ENCODE measurements at places on chromosomes 3 and 15.

DNA sequence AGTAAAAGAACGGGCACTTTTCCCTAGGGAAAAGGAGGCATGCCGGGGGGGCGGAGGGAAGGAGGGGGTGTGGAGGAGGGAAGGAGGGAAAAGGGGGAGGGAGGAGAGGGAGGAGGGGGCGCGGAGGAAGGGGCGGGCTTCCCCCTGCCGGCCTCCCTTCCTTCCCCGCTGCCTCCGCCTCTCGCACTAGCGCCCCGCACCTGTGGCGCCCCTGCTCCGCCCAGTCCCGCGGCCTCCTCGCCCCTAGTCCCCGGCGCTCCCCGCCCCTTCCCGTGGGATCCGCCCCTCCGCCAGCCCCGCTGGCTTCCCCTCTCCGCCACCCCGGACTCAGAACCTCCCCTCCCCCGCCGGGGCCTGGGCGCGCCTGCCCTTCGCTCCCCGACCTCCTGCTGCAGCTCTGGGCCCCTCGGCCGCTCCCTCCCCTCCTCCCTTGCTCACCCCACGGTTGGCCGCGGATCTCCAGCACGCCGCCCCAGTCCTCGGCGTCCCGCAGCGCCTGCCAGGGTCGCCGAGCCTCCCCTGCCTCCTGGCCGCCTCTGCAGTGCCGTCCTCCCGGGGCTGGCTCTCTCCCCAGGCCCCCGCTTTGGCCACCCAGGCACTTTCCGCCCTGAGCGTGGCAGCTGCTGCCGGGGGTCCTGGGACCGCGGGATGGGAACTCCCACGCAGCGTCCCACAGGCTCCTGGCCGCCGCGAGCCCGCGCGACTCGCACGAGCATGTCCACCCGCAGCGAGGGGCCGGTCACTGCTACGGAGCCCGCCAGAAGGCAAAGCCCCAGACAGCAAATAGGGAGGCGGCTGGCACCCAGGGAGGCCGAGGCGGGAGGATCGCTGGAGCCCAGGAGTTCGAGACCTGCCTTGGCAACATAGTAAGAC, 147.4 kb downstream of the TJP1 start:
- DNase-seq = no peak

- peak; percentile 1 for DNase-seq
Measured at GRCh38 chr3:82157952-82158351, 396.5 kb upstream of the GBE1 start.

DNA sequence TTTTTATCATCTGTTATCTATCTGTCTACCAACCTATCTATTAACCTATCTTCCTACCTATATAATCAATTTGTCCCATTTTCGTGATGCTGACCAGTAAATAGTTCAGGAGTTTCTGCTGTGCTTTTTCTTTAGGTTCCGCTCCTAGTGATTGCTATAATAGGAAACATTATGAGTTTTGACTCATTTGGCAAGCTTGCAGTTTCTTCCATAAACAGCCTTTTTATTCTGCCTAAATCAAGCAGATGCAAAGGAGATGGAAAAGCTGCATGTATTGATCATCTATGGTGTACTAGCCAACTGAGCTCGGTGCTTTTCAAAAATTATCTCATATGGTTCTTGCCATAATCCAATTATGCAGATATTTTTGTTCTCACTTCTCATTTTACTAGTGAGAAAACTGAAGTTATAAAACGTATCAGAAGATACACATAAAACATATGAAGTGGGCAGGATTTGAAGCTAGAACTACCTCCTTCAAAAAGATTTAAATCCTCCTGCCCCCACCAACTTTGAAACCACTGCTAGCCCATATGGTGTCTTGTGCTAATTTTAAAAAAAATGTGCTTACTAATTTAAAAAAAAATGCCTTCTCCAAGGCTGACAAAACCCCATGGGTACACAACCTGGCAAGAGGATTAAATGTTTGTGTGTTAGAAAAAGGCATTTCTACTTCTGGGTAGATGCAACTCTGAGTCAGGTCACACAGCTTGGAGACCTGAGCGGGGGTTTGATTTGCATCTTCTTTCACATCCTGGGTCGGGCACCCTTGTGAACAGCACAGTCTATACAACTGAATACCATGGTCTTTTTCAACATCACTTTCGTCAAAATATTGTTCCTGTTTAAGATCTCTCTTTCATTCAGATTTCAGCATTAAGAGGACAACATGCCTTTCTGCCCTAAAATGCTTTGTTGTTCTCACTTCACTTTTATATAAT, 267.0 kb downstream of the CHL1 start:
- no peak for DNase-seq

DNA sequence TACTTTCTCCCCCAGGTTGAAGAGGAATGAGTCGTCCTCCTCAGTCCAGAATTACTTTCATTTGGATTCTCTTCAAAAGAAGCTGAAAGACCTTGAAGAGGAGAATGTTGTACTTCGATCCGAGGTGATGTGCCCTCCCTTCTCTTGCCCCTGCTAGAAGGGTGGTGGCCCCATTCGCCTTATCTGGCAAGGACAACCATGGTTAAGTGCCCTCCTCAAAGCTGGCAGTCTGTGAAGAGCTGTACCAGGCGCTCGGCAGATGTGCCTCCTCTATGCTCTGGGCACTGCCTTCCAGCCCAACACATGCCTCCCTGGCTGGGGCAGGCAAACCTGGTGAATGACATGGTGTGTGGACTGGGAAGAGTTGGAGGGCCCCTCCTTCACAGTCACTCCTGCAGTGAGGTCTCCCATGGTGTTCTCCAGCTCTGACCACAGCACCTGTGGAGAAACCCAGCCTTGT, 77.0 kb downstream of the CCK start:
- no peak for DNase-seq

DNA sequence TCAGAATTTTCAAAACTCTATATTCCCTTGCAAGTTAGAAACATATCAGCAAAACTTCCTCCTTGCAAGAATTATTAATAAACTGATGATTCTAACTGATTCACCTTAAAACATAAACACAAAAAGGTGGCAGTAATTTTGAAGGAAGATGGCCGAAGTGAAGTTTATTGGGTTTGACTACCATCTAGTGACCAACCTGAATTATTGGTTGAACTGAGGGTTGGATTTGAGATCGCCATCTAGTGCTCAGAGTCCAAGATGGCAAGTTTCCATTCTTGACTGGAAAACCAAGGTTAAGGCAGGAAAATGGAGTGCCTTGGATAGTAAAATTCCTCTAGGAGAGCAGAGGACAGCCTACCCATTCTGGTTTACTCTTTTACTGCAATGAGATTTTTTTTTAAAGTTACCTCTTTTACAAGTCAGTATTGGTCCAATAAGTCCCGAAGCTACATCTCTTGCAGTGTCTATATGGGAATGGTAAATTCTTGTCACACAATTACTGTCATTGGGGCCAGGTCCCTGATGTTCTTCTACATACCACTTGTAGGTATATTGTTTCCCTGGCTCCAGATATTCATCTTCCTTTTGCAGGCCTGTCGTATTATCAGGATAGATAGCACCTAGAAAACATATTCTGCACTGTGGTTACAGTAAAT, 51.6 kb upstream of the CP start:
- peak; percentile 82 for DNase-seq

- peak; percentile 58 for DNase-seq
Measured at GRCh38 chr3:178203650-178204049, 332.6 kb upstream of the KCNMB2 start.

GRCh38 chr3:189563853-189564563, 67.2 kb upstream of the TP63 start:
- no peak for DNase-seq

DNA sequence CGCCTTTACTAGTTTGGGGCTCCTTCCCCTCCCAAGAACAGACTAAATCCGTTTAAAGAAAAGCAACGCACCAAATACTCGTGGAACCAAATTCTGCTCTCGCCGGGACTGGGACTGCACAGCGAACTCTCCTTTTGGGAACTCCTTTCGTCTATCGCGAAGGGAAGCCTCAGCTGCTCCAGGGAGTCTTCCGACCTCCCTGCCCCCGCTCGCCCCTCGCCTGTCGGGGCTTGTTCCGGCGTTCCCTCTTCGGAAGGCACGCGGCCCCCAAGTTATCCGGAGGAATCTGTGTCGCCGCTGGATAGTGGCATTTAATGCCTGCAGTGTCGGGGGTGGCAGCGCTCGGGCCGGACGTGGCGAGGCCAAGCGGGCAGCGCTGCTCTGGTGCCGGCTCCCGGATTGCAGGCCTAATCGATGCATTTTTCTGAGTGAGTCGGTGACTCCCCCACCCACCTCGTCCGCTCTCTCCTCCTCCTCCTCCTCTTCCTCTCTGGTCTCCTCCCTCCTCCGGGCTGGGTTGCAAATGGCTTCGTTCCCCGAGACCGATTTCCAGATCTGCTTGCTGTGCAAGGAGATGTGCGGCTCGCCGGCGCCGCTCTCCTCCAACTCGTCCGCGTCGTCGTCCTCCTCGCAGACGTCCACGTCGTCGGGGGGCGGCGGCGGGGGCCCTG, at the start of gene TRIM71:
TRIM71 (plus strand) TSS at position 440 of the 671 bp plus-strand sequence; CDS start at position 524, 84 bp downstream.
- DNase-seq = peak; percentile 9

DNA sequence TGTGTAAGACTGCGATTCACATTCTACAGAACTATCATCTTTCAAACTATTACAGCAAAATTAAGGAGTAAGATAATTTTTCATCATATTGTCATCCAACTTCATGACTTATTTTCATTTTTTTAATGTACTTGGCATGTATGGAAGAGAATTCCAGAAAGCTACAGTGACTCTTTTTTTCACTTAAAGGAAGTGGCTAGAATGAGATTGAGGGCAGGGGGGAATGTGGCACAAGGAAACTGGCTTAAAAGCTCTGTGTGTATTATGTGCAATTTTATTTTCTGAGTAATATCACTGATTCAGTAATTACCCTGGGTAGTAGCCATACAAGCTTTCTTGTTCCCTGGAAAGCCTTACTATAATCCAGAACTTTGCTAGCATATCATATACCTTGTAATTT, 94.6 kb downstream of the FILIP1L start:
- no peak for DNase-seq

DNA sequence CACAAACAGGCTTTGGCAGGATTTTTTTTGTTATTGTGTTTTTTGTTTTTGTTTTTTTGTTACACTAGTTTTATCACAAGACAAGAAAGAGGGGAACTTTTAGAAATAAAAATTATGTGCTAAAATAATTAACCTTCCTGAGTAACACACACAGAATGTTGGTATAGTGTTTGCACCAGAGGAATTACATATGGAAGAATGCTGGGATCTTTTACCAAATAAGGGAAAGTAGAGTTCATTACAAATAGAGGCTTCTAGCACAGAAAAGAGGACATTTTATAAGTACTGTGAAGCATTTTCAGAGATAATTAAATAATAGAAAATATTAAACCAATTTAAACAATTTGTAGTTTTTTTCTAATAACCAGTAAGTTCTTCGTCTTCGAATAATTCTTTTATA, 116.0 kb downstream of the IGF1R start:
- DNase-seq = no peak

GRCh38 chr3:188557235-188557634, 403.3 kb downstream of the LPP start:
- peak; percentile 61 for DNase-seq

DNA sequence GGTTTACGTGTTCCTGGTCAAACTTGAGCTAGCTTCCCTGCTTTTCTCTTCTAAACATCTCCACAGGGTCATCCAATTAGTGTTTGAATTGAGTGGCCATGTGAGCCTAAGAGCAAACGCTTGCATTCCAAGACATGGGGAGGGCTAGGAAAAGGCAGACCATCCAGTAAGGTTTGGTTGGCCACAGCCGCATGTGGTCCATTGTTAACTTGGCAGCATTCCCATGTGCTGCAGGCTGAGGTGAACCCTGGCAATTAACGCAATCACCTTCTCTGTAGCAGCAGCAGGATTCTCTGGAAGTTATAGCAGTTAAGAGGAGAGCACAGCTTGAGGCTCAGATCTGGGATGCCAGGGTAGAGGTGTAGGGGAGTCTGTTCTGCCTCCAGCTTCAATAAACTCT, 502.2 kb upstream of the LMCD1 start:
- no peak for DNase-seq

- DNase-seq = peak; percentile 73
Measured at GRCh38 chr3:143775459-143775858, 72.8 kb downstream of the SLC9A9 start.

GRCh38 chr15:92457471-92458041, 63.9 kb downstream of the ST8SIA2 start:
- no peak for DNase-seq

DNA sequence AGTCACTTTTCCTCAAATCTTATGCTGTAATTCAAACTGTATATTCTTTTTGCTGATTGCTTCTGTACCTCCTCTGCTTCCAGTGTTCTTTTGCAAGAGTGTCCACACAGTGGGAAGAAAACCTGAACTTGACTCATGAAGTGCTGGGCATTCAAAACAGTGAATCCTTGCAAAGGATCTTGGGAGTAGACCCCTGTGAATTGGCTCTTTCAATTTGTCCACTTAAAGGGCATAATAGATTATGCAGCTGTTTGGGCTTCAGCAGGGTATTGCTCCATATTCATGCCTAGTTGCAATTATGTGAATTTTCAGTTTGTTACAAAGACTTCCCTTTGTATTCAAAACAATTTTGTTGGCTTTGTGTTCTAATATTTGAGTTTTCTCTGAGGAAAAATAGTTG, 11.4 kb downstream of the ZFAND6 start:
- peak; percentile 30 for DNase-seq

GRCh38 chr3:51389423-51390183, 1.5 kb upstream of the RBM15B start:
- peak; percentile 52 for DNase-seq

- DNase-seq = no peak
Measured at GRCh38 chr15:75821786-75822345, 21.4 kb upstream of the UBE2Q2 start.

GRCh38 chr3:44159696-44160300, 81.9 kb upstream of the TOPAZ1 start:
- DNase-seq = no peak

DNA sequence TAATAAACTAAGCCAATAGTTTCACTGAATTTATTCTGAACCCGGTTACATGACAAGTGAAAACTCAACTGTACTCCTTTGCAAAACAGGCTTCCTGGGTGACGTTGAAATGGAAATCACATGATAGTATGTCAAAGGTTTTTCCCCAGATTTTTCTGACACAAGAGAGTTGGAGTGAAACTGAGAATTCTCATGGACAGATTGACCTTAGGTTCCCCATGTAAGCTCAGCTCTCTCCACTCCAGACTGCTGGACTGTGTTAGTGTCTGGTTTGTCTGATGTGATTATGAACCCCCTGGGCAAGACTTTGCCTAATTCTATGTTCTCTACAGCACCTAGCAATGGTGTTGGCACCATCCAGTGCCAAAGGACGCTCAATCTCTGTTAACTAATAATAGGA, 219.7 kb upstream of the COL8A1 start:
- peak; percentile 18 for DNase-seq

- peak; percentile 67 for DNase-seq
Measured at GRCh38 chr3:196220991-196221390, 4.7 kb downstream of the SLC51A start.

- DNase-seq = no peak
Measured at GRCh38 chr3:173380681-173381080, 16.9 kb upstream of the NLGN1 start.

Data from suppressor macrophage treated with lipopolysaccharide for 4 hours (primary cell).